Activated CD4-positive, alpha-beta T cell treated with anti-CD3 and anti-CD28 coated beads, Interleukin-2, amount 10 ng/mL, durations not matched to agents 24 days and 14 days (primary cell): ENCODE measurements at places on chromosomes 12 and 14. TPM values are rescaled to one million over a fixed set of nuclear protein-coding genes. Genes with fewer than 3 reads are reported as not detected.

DNA sequence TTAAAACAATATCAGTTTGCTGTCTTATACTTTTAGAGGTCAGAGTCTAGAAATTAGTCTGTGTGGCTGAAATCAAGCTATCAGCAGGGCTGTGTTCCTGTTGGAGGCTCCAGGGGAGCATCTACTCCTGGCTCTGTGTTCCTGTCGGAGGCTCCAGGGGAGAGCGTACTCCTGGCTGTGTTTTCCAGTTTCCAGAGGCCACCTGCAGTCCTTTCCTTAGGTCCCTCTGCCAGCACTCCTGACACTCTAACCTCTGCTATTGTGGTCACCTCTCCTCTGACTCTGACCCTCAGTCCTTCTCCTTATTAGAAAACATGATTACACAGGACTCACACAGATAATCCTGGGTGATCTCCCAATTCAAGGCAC lies 1140.7 kb upstream of the TMEM132C start:
- H3K27ac ChIP-seq, result peak overlapping the region; percentile 81
- no peak overlapping the region for H3K4me3 ChIP-seq
- no peaks in the 10 kb centered on the region for H3K27me3 ChIP-seq
- H3K36me3 ChIP-seq, result no peaks in the 10 kb centered on the region

- no peaks in the 10 kb centered on the region for H3K36me3 ChIP-seq
- no peak overlapping the region for H3K27ac ChIP-seq
These were observed 27.1 kb upstream of the COL2A1 start for GRCh38 chr12:48031135-48031960.

DNA sequence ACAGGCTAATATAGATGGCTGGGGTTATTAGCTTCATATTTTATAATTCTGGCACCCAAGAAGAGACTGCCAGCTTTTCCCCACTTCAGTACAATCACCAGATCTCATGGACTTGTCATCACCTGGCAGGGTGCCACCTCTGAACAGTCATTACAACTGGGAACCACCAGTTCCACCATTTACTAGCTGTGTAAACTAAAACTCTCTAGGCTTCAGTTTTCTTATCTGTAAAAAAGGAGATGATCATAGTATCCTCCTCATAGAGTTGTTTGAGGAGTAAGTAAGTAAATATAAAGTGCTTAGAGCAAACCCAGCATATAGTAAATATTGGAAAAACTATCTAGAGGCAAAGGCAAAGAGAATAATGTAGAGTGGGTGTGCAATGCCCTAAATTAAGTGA lies 19.3 kb downstream of the CPNE8 start:
- H3K27me3 ChIP-seq, result no peaks in the 10 kb centered on the region
- no peak overlapping the region for H3K4me3 ChIP-seq
- H3K36me3 ChIP-seq, result no peaks in the 10 kb centered on the region

DNA sequence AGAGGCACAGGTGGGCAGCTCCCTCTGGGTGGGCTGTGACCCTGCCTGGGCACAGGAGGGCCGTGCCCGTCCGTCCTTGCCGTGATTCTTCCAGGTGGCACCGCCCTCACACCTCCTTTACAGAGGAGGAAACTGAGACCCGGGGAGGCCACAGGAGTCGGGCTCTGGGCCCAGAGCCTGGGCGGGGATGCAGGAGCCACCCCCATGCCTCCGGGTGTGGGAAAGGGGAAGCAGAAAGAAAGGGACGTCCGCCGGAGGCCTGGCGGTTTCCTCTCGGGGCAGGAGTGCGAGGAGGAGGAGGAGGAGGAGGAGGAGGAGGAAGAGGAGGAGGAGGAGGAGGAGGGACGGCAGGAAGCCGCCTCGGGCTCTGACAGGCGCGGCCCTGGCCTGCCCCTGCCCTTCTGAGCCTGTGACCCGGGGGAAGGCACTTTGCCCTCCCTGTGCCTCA lies 23.0 kb downstream of the SH2B3 start:
- peak overlapping the region; percentile 81 for H3K4me3 ChIP-seq
- H3K27me3 ChIP-seq, result no peaks in the 10 kb centered on the region
- peaks cover 75% of the 10 kb centered on the region for H3K4me1 ChIP-seq
- peaks cover 32% of the 10 kb centered on the region for H3K36me3 ChIP-seq
- peak; percentile 79 for DNase-seq

GRCh38 chr14:105861985-105862465 lies 335.6 kb downstream of the TMEM121 start:
- peak; percentile 83 for DNase-seq
- peak overlapping the region; percentile 85 for H3K27ac ChIP-seq
- peaks cover 2% of the 10 kb centered on the region for H3K36me3 ChIP-seq
- peaks cover 3% of the 10 kb centered on the region for H3K27me3 ChIP-seq

GRCh38 chr12:32727237-32727636 lies 28.5 kb downstream of the YARS2 start:
- no peak overlapping the region for H3K4me3 ChIP-seq
- H3K27me3 ChIP-seq, result no peaks in the 10 kb centered on the region
- H3K4me1 ChIP-seq, result peaks cover 2% of the 10 kb centered on the region
- H3K36me3 ChIP-seq, result peaks cover 36% of the 10 kb centered on the region
- H3K27ac ChIP-seq, result no peak overlapping the region

- no peaks in the 10 kb centered on the region for H3K36me3 ChIP-seq
- H3K27ac ChIP-seq, result no peak overlapping the region
- peaks cover 3% of the 10 kb centered on the region for H3K27me3 ChIP-seq
- H3K4me1 ChIP-seq, result no peaks in the 10 kb centered on the region
- DNase-seq, result no peak
- H3K4me3 ChIP-seq, result no peak overlapping the region
These were observed 27.6 kb downstream of the RDH12 start for GRCh38 chr14:67729072-67729885.

- no peak overlapping the region for H3K4me3 ChIP-seq
- H3K27me3 ChIP-seq, result no peaks in the 10 kb centered on the region
- peaks cover 5% of the 10 kb centered on the region for H3K4me1 ChIP-seq
- H3K27ac ChIP-seq, result no peak overlapping the region
- no peak for DNase-seq
- H3K36me3 ChIP-seq, result no peaks in the 10 kb centered on the region
These were observed 8.0 kb downstream of the ASPG start for GRCh38 chr14:104093366-104094055.

GRCh38 chr14:95685978-95686922 lies at the start of gene TCL1B:
Gene TCL1B, plus strand, starts transcription at chr14:95686426. Its CDS starts 42 bp downstream, at chr14:95686468.
- no peak for DNase-seq
- H3K27ac ChIP-seq, result no peak within 1 kb of the TSS
- H3K4me3 ChIP-seq, result no peak within 1 kb of the TSS
- peaks cover 7% of the 10 kb centered on the region for H3K27me3 ChIP-seq
- no peaks in the 10 kb centered on the region for H3K36me3 ChIP-seq
- H3K4me1 ChIP-seq, result no peaks in the 10 kb centered on the region

DNA sequence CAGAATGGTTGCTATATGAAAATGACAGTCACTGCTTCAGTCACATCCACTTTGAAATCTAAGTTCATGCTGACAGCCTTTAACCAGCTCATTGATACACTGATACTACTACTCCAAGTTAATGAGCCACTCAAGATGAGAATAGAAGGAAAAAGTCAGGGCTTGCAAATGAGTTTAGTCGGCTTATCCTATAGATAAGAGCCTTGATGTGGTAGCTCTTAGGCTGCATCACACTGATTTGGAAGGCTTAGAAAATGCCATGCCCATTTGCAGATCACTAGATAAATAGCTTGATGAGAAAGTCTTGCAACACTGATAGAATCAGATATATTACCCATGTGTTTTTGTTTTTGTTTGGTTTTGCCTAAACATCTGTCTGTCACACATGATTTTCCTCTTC lies 251.4 kb upstream of the ATXN7L3B start:
- DNase-seq, result no peak
- H3K27me3 ChIP-seq, result no peaks in the 10 kb centered on the region
- H3K4me3 ChIP-seq, result no peak overlapping the region
- no peak overlapping the region for H3K27ac ChIP-seq

DNA sequence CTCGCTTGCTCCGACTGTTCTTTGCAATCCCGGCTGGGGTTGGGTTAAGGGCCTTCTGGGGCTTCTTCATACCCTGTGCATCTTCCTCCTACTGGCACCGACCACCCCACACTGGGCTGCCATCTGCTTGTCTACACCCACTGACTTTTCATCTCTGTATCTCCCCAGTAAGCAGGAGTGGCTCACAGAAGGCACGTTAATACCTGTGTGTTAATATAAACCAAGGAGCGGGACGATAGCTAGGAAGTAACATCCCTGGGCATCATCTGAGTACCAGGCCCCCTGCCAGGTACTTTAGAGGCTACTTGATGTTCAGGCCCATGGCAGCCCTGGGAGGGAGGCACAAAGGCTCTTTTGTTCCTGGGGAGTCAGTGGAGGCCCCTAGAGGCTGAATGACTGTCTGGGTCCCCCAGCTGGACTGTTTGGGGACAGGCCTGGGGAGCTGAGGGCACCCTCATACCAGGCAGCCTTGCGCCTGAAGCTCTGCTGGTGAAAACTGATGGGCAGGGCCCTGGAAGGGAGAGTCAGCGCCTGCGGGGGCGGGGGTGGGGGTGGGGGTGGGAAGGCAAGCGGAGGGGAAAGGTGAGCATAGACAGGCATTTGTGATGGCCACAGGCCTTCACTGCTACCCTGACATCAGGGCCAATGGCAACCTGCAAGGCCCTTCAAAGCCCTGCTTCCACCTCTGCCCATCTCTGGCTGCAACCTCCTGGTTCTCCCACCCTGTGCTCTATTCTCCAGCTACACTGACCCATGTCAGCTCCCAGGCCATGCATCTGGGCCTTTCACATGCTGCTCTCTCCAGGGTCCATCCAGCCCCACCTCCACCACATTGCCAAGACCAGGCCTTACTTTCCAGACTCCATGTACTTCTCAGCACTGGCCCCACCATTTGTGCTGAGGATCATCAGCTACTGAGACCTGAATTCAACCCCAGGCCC lies 34.2 kb upstream of the DEGS2 start:
- H3K4me3 ChIP-seq, result peak overlapping the region; percentile 74
- H3K4me1 ChIP-seq, result peaks cover 9% of the 10 kb centered on the region
- no peaks in the 10 kb centered on the region for H3K36me3 ChIP-seq
- H3K27me3 ChIP-seq, result no peaks in the 10 kb centered on the region
- peak overlapping the region; percentile 93 for H3K27ac ChIP-seq

DNA sequence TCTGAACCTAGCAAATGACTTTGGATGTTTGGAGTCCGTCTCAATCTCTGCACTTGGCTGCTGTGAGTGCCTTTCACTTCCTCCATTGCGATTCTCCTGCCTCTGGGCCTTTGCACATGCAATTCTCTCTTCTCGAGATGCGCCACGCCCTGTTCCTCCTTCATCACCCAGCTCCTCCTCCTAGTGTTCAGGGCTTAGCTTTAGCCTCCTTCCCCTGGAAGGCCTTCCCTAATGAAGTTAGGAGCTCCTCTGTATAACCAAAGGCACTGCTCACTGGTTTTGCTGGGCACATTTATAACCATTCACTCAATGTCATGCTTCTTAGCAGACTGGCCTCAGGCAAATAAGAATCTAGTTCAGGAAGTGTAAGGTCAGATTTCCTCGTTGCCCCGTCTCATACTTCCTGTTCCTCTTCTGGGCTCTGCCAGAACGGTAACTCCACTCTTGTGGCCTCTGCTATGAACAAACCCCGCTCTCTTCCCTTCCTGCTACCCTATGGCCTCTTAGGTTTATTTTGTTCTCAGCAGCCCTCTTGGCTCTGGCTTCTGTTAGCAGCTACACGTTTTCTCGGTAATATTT lies 171.4 kb downstream of the CRADD start:
- DNase-seq, result peak; percentile 61
- H3K4me1 ChIP-seq, result peaks cover 48% of the 10 kb centered on the region
- peaks cover 13% of the 10 kb centered on the region for H3K36me3 ChIP-seq

DNA sequence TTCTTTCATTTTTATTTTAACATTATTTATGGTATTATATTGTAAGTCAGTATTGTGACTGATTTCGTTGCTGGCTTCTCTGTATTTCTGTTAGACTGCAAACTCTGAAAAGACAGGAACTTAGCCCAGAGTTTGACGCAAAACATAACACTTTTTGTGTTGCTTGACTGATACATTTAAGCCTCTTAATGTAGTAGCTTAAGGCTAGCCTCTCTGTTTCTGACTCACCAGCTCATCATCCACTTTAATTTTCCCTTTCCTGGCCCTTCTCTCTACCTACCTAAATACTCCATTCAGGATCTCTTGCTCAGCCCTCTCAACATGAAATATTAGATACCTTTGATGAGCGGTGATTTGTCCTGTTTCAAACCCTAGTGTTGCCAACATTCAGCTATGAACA lies 420.6 kb downstream of the LRFN5 start:
- no peak overlapping the region for H3K27ac ChIP-seq
- no peaks in the 10 kb centered on the region for H3K27me3 ChIP-seq
- no peak for DNase-seq
- H3K36me3 ChIP-seq, result no peaks in the 10 kb centered on the region
- no peak overlapping the region for H3K4me3 ChIP-seq
- no peaks in the 10 kb centered on the region for H3K4me1 ChIP-seq

DNA sequence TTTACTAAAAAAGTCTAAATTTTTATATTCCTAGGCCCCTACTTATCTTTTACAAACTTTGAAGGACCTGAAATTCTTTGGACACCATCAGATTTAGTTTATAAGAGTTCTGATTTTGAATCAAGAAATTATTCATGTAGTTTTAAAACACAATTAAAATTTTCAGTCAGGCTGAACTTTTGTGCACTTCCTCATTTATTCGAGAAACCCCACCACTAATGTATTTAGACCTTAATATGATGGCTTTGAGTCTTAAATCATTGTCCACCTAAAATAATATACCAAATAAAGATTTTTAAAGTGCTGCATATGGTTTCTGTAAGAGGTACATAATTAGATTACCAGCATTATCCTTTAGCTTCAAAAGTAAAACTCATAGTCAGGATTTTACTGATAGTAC lies 103.4 kb downstream of the PAWR start:
- no peaks in the 10 kb centered on the region for H3K4me1 ChIP-seq
- H3K4me3 ChIP-seq, result no peak overlapping the region
- no peaks in the 10 kb centered on the region for H3K36me3 ChIP-seq

GRCh38 chr14:23182372-23183157 lies 895 bp downstream of the SLC7A8 start:
- H3K27me3 ChIP-seq, result peaks cover 39% of the 10 kb centered on the region
- peak; percentile 76 for DNase-seq
- H3K4me1 ChIP-seq, result no peaks in the 10 kb centered on the region
- H3K27ac ChIP-seq, result no peak overlapping the region

DNA sequence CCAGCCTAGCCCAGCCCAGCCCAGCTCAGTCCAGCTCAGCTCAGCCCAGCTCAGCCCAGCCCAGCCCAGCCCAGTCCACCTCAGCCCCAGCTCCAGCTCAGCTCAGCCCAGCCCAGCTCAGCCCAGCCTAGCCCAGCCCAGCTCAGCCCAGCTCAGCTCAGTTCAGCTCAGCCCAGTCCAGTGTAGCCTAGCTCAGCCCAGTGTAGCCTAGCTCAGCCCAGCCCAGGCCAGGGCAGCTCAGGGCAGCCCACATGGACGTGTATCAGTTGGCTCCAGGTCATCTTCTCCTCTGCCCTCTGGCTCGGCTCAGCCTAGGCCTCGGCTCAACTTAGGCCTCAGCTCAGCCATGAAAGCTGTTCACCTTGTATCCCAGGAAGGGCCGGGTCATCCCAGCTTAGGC lies 64.7 kb downstream of the TMEM121 start:
- no peaks in the 10 kb centered on the region for H3K27me3 ChIP-seq
- no peak overlapping the region for H3K27ac ChIP-seq
- no peaks in the 10 kb centered on the region for H3K4me1 ChIP-seq
- no peak overlapping the region for H3K4me3 ChIP-seq
- no peaks in the 10 kb centered on the region for H3K36me3 ChIP-seq

The KLRC1 gene
- not detected in 2 replicates for total RNA-seq

The GALNT8 gene
- total RNA-seq, result 0.82 and 0.99 TPM in 2 replicates

The C1R gene
- 1.4 and 2.5 TPM in 2 replicates for total RNA-seq

The SPIC gene
- not detected in 2 replicates for total RNA-seq

The RAB3IP gene
- 28.5 and 33.6 TPM in 2 replicates for total RNA-seq

The RECQL gene
- 61.9 and 64.9 TPM in 2 replicates for total RNA-seq

The ADAMTS20 gene
- total RNA-seq, result not detected in 2 replicates

The CDH24 gene
- 1.6 and 1.7 TPM in 2 replicates for total RNA-seq

The HOXC6 gene
- not detected in 2 replicates for total RNA-seq

The CLEC4D gene
- total RNA-seq, result not detected in 2 replicates

The SDR9C7 gene
- not detected in 2 replicates for total RNA-seq

The STAT2 gene
- 64.9 and 68.4 TPM in 2 replicates for total RNA-seq

The EIF2B2 gene
- 51.6 and 53.3 TPM in 2 replicates for total RNA-seq

The KIF26A gene
- 0.24 and 0.26 TPM in 2 replicates for total RNA-seq
